WERI-Rb-1 (cell line): ENCODE measurements at places on chromosomes 16 and 17.

DNA sequence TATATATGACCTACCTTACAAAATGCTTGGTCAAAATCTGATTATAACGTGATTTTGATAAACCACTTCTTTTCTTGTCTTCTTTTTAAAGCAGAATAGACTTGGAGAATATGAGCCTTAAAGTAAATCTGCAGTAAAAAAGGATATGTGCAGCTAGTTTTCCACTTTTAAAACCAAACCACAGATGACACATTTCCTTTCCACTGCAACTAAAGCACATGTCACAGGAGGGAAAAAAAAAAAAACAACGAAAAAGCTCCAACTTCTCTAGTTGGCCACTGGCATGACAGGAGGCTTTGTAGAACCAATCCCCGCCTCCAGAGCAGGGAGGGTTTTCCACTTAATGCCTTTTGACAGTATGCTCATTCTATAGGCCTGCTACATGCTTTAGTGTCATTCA lies at the start of gene EVI2A:
EVI2A (minus strand) TSS at position 142 of the 400 bp plus-strand sequence. CDS start 2,609 bp downstream, outside the sequence.
- no peak for DNase-seq

DNA sequence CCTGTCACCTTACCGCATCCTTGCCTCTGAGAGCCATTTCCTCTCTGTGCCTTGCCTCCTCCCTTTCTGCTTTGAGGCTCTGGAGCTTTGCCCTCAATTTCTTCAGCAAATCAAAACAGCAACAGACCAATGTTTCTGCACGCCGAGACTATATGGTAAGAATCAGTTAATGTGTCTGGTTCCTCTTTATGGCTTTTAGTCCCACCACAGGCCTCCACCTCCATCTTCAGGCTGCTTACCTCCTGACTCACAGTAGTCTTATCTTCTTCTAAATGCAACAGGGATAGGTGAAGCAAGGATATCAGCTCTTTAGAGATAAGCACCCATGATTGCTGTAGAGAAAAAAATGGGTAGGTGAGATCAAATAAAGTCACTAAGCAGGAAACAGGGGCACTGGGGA lies 9.2 kb upstream of the ALDOC start:
- no peak for DNase-seq

GRCh38 chr17:16349431-16349830 lies 3.8 kb downstream of the CENPV start:
- DNase-seq, result no peak

GRCh38 chr16:77137045-77137444 lies 53.9 kb upstream of the MON1B start:
- no peak for DNase-seq

DNA sequence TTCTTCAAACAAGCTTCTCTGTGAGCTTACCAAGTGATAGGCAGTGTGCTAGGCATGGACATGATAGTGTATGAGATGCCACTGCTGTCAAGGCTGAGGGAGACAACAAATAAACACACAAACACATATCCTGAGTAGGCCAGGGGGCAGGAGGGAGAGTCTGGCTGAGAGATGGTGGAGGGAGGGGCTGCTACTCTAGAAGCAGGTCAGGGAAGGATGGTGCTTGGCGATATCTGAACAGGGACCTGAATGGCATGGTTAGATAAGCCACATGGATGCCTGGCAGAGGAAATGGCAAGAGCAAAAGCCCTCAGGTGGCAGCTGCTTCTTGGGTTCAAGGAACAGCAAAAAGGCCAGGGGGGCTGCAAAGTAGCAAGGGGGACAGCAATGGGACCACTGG lies 8.6 kb upstream of the CHST6 start:
- DNase-seq, result no peak

- DNase-seq, result no peak
Observed at GRCh38 chr17:12134587-12134986, 113.9 kb downstream of the MAP2K4 start.

DNA sequence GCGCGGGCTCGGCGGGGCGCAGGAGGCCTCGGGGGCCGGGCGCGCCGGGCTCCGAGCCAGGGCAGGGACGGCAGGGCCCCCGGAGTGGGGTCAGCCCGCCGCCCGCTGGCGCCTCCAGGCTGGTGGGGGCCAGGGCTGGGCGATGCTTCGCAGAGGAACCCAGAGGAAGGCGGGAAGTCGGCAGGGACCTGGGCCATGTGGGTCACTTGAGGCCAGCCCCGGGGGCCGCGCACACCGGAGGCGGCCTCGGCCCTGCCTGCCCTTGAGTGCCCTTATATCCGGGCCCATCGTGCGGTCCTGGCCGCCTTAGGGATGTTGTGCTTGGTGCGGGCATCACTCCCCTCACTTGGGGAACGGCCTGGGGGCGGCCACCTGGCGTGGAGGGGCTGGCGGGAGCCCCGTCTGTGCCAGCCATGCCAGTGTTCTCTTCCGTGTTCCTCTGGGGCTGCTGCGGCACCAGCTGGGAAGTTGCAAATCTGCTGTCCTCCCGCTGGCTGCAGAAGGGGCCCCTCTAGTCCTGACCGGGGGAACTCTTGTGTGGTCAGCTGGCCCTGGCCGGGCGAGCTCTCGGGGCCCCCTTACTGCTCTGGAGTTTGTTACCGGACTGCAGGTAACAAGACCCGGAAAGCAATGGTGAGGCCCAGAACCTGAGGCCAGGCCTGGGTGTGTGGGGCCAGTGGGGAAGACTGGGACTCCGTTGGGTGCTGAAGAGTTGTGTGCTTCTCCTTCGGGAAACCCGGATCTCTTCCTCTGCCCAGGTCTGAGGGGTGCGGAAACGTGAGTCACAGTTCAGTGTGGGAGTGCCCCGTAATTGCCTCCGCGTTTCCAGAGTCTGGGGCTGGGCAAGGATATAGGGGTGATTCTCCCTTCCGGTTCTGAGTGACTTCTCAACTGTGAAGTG lies 849 bp downstream of the CAPN15 start:
- peak; percentile 47 for DNase-seq

GRCh38 chr16:81554979-81555378 lies 110.4 kb downstream of the CMIP start:
- no peak for DNase-seq

DNA sequence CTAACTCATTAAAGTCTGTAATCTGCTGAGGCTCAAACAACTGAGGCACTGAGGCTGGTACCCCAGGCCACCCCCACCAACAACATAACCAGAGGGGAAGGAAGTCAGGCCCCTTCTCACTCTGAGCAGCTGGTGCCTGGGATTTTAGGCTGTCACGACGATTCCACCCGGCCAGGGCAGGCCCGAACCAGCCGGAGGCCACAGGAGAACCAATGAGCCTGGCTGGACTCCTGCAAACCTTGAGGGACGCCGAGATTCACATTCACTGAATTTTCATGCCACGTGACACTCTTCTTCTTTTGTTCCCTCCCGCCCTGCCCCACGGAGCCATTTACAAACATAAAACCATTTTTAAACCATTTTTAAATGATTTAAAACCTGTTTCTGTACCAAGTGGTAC lies 48.1 kb downstream of the RPH3AL start:
- DNase-seq, result no peak

DNA sequence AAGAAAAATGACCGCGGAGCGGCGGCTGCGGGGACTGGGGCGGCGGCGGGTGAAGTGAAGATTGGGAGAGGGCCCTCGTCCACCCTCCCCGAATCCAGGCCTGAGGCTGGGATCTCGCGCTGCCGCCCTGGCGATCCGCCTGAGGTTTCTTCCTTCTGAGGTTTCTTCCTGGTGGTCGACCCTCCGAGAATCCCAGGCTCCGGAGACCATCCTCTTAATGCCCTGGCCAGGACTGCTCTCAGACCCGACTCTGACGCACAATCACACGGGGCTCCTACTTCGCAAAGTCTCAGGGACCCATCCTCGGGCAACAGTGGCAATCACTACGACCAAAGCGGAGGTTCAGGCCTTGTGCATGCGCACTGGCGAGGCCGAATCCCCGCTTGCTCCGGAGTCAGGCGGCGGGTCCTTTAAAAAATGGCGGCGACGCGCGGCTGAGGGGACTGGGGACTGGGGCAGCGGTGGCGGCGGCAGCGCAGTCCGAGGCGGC lies 18.0 kb upstream of the KCNJ18 start:
- no peak for DNase-seq

- DNase-seq, result peak; percentile 8
Observed at GRCh38 chr17:44359458-44360143, 4.1 kb downstream of the FAM171A2 start.

- DNase-seq, result no peak
Observed at GRCh38 chr17:77687417-77687816, 271.1 kb upstream of the TNRC6C start.

DNA sequence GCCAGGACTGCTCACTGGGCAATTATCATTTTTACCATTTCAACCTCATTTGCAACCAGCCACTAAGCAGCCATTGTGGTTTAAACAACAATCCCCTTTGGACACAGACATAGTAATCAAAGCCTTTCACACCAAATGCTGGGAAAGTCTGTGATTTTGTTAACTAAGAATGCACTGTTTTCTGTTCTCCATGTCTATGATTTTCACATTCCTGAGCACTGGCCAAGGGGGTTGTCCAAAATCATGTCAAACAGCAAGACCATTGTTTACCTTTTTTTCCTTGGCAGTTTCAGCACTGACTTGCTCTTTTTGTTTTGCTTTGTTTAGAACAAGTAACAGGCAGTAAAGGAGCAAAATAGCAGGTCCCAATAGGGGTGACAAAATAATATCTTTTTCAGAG lies 106.3 kb upstream of the SIAH1 start:
- DNase-seq, result no peak

DNA sequence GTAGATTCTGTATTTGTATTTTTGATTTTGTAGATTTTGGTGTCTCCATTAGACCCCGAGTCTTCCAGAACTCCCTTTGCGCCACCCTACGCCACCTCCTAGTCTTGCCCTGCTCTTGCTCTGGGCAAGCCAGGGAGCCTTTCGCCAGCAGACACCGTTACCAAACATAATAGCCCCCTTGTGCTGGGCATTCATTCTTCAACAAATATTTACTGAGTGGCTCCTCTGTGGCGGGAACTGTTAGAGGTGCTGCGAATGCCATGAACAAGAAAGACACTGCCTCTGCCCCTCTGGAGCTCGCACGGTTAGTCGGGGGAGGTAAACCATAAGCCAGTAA lies 841 bp upstream of the GPT2 start:
- DNase-seq, result no peak

- DNase-seq, result no peak
Observed at GRCh38 chr16:88792668-88793250, 7.7 kb upstream of the PIEZO1 start.

DNA sequence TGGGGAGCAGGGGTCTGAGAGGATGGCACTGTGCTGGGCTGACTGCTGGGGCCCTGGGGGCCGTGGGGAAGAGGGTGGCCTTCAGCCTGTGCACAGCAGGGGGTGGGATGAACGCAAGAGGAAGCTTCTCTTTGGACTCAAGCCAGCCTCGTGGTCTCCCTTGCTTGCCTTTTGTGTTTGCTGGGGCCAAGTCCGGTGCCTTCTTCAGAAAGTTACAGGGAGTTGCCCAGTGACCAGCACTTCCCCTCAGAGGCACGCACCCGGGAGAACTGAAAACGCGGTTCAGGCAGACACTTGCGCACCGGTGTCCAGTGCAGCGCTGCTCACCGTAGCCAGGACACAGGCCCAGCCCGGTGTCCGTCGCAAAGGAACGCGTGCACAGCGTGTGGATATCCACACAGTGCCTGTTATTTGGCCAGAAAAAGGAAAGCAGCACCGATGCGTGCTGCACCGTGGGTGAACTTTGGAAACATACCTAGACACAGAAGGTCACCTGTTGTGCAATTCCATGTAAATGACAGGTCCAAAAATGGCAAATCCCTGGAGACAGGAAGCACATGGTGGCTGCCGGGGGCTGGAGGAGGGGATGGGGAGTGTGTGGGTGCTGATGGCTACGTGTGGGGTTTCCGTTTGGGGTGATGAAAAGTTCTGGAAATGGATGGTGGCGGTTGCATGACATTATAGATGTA lies 29.4 kb upstream of the NUDT16L1 start:
- DNase-seq, result no peak

GRCh38 chr17:35630530-35631148 lies 43.5 kb downstream of the AP2B1 start:
- no peak for DNase-seq

DNA sequence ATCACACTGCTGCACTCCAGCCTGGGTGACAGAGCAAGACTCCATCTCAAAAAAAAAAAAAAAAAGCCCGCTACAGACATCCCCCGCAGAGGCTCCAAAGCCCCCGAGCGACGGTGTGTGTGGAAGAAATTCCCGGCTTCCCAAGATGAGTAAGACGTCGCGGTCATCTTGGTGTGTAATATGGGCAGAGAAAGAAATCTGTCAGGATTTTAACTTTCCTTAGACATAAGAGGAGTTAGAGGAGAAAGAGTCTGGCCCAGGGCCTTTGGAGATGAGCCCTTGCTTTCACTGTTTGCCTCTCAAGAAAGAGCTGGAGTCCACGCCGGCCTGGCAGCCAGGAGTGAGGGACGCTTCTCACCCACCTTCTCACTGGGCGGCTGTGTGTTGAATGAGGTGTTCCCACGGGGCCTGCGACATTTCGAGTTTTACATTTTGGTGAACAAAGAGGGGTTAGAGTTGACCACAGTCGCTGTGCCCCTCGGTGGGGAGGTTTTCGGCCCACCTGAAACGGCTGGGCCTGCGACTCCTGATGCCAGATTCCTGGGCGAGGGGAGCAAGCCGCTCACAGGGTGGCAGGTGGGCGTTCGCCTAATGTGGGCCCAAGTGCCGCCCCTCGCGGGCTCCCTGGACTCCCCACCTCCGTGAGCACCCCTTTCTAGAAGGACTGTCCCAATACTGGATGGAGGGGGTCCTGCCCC lies 17.9 kb downstream of the C1QTNF1 start:
- no peak for DNase-seq

DNA sequence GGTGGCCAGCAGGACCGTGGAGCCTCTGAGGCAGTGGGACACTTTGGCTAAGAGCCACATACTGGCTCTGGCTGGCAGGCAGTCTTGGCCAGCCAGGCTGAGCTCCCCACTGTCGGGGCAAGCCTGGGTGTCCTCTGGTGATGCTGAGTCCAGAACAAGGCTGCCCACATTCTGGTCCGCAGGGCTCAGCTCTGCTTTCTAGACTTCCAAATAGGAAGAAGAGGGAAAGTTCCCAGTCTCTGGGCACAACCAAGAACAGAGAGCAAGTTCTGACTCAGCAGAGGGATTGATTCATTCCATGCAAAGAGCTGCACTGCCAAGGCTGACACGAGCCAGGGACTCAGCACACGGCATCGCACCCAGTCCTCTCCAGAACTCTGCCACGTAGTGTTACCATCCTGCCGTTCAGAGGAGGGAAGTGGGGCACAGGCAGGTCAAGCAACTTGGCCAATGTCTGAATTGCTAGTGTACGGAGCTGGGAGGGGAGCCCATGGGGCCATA lies 58.9 kb downstream of the NOS2 start:
- DNase-seq, result no peak

DNA sequence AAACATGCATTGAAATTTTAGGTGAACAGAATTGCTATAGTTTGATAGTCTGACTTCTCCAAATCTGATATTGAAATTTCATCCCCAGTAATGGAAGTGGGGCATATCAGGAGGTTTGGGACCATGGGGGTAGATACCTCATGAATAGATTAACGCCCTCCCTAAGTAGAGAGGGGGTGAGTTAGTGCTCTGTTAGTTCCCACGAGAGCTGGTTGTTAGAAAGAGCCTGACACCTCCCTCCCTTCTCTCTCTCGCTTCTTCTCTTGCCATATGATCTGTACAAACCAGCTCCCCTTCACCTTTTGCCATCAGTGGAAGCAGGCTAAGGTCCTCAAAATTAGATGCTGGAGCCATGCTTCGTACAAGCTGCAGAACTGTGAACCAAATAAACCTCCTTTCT lies 78.8 kb downstream of the BRIP1 start:
- no peak for DNase-seq

- DNase-seq, result no peak
Observed at GRCh38 chr17:83012200-83012785, 67.1 kb upstream of the METRNL start.

- no peak for DNase-seq
Observed at GRCh38 chr17:33572615-33573014, 279.5 kb upstream of the ASIC2 start.
